ENCODE measurements at places on chromosomes 1 and 21. TPM values are rescaled to one million over a fixed set of nuclear protein-coding genes. Genes with fewer than 3 reads are reported as not detected.

PLD5 gene
- total RNA-seq: not detected

GRCh38 chr1:83101406-83101805, 897.5 kb downstream of the TTLL7 start:
- no peaks in the 10 kb centered on the region for H3K4me1 ChIP-seq
- no peak for DNase-seq
- H3K27ac ChIP-seq: no peak overlapping the region

DNA sequence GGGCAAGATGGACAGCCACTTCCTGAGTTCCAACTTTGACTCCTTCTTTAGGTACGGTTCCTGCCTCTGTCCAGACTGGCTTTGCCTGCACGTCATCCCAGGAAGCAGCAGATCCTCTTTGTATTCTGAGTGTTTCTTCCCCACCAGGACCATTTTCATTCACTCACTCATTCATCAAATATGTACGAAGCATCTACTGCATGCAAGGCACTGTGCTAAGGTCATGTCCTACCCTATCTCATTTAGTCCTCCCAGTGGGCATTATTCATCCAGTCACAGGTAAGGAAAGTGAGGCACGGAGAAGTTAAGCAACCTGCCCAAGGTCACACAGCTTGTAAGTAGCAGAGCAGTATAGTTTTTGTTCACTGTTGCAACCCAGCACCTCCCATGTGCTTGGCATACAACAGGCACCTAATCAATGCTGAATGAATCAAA, 13.9 kb downstream of the CRYBG2 start:
- no peak for DNase-seq
- H3K36me3 ChIP-seq: no peaks in the 10 kb centered on the region
- H3K27me3 ChIP-seq: no peaks in the 10 kb centered on the region
- no peak overlapping the region for H3K27ac ChIP-seq

DNA sequence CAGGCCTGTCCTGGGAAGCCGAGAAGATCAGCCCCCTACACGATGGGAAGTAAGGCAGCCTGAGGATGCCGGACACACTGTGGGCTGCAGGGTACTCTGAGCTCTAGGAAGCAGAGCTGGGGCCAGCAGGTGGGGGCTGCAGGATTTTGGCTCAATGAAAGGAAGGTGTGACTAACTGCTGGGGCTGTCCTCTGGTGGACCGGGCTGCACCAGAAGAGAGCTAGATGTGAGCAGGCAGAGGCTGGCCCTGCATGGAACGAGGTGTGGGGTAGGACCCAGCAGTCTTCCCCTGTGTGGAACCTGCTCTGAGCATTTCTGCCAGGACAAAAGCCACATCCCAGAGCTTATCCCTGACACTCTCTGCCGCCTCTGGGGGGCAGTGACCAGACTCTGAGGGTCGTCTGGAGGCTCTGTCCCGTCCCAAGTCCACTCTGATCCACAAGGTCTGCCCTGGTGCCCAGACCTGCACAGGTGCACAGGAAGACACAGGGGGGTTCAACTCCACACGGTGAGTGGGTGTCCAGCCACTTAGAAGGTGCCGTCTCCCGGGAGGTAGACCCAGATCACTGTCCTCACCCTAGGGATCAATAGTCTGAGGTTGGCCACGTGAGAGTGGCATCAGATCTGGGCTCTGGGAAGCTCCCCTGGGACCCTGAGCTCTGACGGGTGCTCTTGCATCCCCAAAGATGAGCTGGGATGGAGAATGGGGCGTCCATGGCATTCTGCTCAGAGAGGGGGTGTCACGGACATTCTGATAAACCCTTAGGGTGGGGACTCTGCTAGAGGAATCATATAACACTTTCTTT, 187.6 kb upstream of the VAMP3 start:
- no peaks in the 10 kb centered on the region for H3K4me1 ChIP-seq
- no peak for DNase-seq
- H3K4me3 ChIP-seq: no peak overlapping the region
- H3K27ac ChIP-seq: no peak overlapping the region

- H3K36me3 ChIP-seq: no peaks in the 10 kb centered on the region
- DNase-seq: no peak
- no peaks in the 10 kb centered on the region for H3K4me1 ChIP-seq
- H3K27me3 ChIP-seq: no peaks in the 10 kb centered on the region
- no peak overlapping the region for H3K4me3 ChIP-seq
Observed at GRCh38 chr1:191260056-191260455, 782.4 kb upstream of the BRINP3 start.

KAZN gene
- 9.8 TPM for total RNA-seq

DNA sequence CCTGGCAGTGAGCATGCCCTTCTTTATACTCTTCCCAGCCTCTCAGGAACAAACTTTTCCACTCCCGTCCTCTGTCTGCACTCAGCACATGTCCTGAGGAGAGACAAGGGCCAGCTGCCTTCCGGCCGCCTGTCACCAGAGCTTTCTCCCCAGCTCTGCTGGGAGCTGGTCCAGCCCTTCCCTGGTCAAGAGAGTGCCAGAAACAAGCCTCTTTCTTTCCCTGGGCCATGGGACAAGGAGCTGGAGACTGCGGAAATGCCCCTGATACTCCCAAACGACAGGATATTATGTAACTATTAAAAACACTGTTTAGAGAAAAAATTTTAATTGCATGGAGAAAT, 10.4 kb downstream of the LAMB3 start:
- H3K27me3 ChIP-seq: no peaks in the 10 kb centered on the region
- H3K36me3 ChIP-seq: no peaks in the 10 kb centered on the region
- peaks cover 25% of the 10 kb centered on the region for H3K4me1 ChIP-seq
- peak overlapping the region; percentile 57 for H3K27ac ChIP-seq
- H3K4me3 ChIP-seq: no peak overlapping the region
- peak; percentile 68 for DNase-seq

DNA sequence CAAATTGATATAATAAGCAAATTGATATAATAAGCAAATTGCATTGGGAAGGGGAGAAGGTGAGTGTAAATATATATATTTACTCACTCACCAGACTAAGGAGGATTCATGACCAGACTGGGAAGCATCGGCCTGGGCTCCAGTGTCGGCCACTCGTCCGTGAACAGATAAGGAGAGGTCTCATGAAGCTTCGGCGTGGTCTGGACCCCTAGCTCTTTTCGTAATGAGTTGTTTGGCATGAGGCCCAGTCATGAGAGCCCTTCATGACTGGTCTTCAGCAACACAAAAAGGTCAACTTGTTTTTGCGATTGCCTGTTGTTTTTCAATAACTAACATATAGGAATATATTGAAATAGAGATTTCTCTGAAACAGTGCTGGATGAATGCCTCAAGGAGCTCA, 222.9 kb upstream of the KCNK2 start:
- no peak overlapping the region for H3K4me3 ChIP-seq
- H3K4me1 ChIP-seq: no peaks in the 10 kb centered on the region
- no peaks in the 10 kb centered on the region for H3K27me3 ChIP-seq
- H3K27ac ChIP-seq: no peak overlapping the region
- no peaks in the 10 kb centered on the region for H3K36me3 ChIP-seq

NUDT4B gene
- not detected for total RNA-seq

GRCh38 chr1:29621826-29622435, 385.6 kb downstream of the PTPRU start:
- no peaks in the 10 kb centered on the region for H3K4me1 ChIP-seq
- H3K27ac ChIP-seq: no peak overlapping the region
- no peaks in the 10 kb centered on the region for H3K36me3 ChIP-seq
- DNase-seq: peak; percentile 4
- no peaks in the 10 kb centered on the region for H3K27me3 ChIP-seq

DNA sequence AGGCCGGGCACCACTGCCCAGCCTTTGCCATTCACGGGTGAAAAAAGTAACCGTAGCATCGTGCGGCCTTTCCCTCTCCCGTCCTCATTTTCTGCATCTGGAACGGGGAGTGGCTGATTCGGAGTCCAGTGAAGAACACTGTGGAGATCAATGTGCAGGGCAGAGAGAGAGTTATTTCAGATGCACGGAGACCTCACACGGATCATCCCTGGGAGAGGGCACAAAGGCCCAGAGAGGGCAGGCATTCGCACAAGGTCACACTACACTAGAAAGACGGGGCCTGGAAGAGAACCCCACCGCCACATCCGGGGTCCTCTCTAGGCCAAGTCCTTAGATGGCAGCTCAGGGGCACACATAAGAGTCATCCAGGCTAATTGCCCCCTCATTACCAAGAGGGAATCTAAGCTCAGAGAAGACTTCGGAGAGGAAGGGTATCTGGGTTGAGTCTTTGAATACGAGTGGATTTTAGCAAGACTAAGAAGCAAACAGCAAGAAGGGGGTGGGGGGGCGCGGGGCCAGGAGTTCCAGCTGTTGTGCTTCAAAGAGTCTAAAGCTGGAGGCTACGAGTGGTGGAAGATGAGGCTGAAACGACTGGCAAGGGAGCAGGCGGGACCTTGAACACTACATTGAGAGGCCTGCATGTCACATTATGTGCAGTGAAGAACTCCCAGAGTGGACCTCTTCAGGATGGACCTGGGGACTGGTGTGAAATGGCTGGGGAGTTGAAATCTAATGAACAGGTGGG, 857 bp downstream of the GPX7 start:
- no peak for DNase-seq
- H3K4me3 ChIP-seq: peak overlapping the region; percentile 61
- no peaks in the 10 kb centered on the region for H3K4me1 ChIP-seq
- peak overlapping the region; percentile 37 for H3K27ac ChIP-seq
- H3K27me3 ChIP-seq: no peaks in the 10 kb centered on the region
- H3K36me3 ChIP-seq: no peaks in the 10 kb centered on the region

PPIAL4G gene
- not detected for total RNA-seq

DNA sequence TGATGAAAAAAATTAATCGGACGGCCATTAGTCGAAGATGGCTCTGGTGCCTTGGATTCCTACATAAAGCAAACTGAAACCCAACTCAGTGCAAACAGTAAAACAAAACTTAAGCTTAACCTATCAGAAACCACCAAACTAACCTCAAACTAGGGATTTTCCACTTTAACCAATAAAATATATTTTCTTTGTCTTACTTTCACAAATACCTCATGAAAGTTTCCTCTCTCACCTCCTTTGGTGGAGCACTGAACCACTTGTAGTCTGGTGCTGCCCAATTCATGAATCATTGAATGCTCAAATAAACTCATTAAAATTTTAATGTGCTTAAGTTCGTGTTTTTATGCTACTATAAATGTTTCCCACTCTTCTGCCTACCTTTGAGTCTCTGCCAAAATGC, 7.0 kb downstream of the ADORA3 start:
- no peaks in the 10 kb centered on the region for H3K36me3 ChIP-seq
- H3K27ac ChIP-seq: no peak overlapping the region
- no peaks in the 10 kb centered on the region for H3K4me1 ChIP-seq

- no peak for DNase-seq
- H3K27me3 ChIP-seq: peaks cover 21% of the 10 kb centered on the region
- H3K4me1 ChIP-seq: peaks cover 20% of the 10 kb centered on the region
- H3K27ac ChIP-seq: no peak overlapping the region
- no peaks in the 10 kb centered on the region for H3K36me3 ChIP-seq
Observed at GRCh38 chr1:2539312-2539907, 9.3 kb upstream of the HES5 start.

GRCh38 chr1:30618335-30618747, 105.0 kb downstream of the MATN1 start:
- DNase-seq: no peak
- no peaks in the 10 kb centered on the region for H3K27me3 ChIP-seq
- H3K4me3 ChIP-seq: no peak overlapping the region
- H3K36me3 ChIP-seq: no peaks in the 10 kb centered on the region
- H3K4me1 ChIP-seq: no peaks in the 10 kb centered on the region

DNA sequence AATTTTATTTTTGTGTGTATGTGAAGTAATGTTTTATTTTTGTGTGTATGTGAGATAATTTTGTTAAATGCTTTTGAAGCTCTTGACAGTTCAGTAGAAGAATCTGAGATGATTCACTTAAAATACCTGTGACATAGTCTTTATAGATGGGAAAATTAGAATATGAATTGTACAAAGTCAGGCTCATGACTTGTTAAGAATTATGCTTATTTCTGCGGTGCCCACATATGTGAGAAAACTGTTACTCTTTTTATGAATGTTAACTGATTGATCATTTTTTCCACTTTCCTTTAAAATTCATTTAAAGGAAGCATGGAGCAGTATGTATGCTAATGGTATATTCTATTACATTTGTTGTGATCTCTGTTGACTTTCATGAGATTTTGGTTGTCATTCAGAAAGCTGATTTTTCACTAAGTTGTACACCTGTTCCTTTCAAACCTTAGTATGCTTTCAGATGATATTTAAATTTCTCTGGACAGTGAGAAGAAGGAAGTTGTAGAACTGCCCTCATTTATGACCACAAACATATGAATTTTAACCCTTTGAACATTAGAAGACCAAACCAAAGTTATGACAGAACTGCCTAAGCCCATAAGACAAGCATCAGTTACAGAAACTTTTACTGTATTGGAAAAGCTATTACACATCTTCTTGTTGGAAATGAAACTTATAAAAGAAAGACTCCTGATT, 110.1 kb downstream of the POU2F1 start:
- no peaks in the 10 kb centered on the region for H3K4me1 ChIP-seq
- no peak overlapping the region for H3K27ac ChIP-seq
- no peaks in the 10 kb centered on the region for H3K27me3 ChIP-seq

GRCh38 chr1:15963968-15964648, 11.8 kb downstream of the ZBTB17 start:
- H3K27me3 ChIP-seq: no peaks in the 10 kb centered on the region
- H3K4me1 ChIP-seq: peaks cover 4% of the 10 kb centered on the region
- no peaks in the 10 kb centered on the region for H3K36me3 ChIP-seq

GRCh38 chr1:155125511-155125945, 2.1 kb upstream of the EFNA1 start:
- DNase-seq: no peak
- H3K4me1 ChIP-seq: peaks cover 14% of the 10 kb centered on the region
- H3K36me3 ChIP-seq: no peaks in the 10 kb centered on the region

GRCh38 chr1:85756864-85757263, 48.6 kb upstream of the ZNHIT6 start:
- DNase-seq: no peak
- H3K4me3 ChIP-seq: no peak overlapping the region
- H3K27me3 ChIP-seq: no peaks in the 10 kb centered on the region

- no peaks in the 10 kb centered on the region for H3K27me3 ChIP-seq
- H3K4me1 ChIP-seq: no peaks in the 10 kb centered on the region
- DNase-seq: no peak
- no peaks in the 10 kb centered on the region for H3K36me3 ChIP-seq
- no peak overlapping the region for H3K4me3 ChIP-seq
Observed at GRCh38 chr21:15301014-15301413, 236.2 kb upstream of the NRIP1 start.
